NCI-H510A (cell line): ENCODE measurements at places on chromosomes 12 and 14.

DNA sequence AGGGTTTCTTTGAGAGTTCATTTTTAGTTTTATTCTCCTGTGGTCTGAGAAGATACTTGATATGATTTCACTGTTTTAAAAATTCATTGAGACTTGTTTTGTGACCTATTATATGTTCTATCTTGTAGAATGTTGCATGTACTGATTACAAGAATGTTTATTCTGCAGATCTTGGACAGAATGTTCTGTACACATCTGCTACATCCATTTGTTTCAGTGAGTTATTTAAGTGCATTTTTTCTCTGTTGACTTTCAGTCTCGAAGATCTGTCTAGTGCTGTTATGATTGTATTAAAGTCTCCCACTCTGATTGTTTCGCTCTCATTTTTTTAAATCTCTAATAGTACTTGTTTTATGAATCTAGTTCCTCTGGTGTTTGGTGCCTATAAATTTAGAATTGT, 1319.8 kb downstream of the TMEM121 start:
- no peak for DNase-seq

DNA sequence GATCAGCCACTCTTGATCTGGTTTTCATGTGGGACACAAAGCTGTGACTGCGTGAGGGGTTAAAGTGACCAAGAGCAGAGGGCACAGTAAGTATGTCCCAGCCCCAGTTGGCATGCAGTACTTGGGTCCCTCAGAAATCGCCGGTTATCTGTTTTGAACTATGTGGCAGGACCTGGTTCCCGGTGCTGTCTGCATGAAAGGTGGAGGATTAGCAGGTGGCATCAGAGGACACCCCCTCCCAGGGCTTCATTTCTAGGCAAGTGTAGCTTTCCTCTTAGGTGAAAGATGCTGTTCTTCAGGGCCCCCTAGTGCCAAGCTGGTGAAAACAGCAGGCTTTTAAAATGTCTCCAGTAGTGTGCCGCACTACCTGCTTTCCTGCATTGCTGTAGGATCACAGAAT, 57.1 kb downstream of the ATG14 start:
- DNase-seq, result peak; percentile 57

DNA sequence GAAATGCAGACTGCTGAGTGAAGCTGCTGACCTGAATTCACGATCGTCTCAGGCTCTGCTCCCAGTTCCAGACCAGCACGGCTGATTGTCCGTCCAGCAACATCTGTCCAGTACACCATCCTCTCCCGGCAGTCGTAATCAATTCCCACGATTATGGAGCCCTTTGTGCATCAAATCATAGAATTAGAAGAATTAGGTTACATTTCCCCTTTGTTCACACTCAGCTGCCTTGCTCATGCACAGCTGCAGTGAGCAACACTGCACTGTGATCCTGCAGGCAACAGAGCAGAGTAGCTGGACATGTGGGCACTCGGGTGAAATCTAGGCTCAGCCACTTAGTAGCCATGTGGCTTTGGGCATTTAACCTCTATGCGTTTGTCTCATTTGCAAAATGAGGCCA, 22.2 kb downstream of the RTRAF start:
- no peak for DNase-seq

DNA sequence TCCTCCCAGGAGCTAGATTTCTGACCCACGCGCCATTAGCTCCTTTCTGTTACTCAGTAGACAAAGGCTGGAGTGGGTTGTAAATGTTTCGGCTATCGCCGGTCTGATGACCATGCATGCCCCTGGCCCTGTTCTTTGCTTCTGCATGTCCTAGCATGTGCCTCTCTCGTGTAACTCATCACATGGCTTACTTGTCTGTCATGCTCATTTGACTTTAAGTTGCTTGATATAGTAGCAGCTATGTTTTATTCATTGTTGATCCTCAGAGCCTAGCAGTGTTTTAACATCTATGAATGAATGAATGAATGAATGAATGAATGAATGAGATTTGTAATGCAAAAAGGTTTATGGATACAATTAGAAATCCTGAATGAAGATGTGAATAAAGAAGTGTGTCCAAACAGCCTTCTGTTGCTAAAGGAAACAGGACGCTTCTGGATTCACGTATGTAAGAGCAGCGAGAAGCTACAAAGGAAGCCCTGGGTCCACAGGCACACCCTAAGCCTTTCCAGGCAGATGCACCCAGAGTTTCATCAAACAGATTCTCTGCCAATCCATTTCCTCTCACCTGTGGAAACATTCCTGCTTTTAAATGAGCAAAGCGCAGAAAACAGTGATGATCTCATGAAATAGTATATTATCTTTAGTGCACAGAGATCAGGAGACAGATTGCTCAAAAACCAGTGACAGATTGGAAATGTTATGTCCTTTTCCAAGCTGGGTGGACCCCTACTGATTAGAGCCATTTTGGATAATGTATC, 3.4 kb downstream of the GSG1 start:
- DNase-seq, result no peak

GRCh38 chr12:130413909-130414308, 76.2 kb downstream of the PIWIL1 start:
- DNase-seq, result no peak

GRCh38 chr12:126761420-126761819, 1505.5 kb upstream of the TMEM132C start:
- no peak for DNase-seq

- no peak for DNase-seq
Measured at GRCh38 chr14:92247341-92247740, 75.6 kb upstream of the SLC24A4 start.
